Psoas muscle (tissue), 8 donors: ENCODE measurements at places on chromosomes 13 and 19.

DNA sequence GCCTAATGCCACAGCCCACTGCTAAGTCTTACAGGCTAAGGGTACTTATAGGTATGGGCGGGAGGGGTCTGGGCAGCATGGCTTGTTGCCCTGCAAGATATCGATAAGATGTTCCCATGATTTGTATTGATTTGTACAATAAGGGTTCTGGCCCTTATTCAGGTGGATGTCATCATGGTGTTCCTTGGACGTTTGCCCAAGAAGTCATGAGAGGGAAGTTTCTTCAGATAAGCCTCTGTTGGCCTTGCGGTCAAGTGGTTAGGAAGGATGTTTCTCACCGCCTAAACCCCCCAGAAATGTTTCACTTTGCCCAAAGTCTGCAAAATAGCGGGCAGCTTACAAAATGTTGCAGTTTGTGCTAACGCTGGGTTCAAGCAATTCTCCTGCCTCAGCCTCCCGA is 7.3 kb downstream of the PARP4 start:
- no peak for DNase-seq

- no peak for DNase-seq
Measured at GRCh38 chr13:24254146-24254841, 55.1 kb upstream of the C1QTNF9 start.

DNA sequence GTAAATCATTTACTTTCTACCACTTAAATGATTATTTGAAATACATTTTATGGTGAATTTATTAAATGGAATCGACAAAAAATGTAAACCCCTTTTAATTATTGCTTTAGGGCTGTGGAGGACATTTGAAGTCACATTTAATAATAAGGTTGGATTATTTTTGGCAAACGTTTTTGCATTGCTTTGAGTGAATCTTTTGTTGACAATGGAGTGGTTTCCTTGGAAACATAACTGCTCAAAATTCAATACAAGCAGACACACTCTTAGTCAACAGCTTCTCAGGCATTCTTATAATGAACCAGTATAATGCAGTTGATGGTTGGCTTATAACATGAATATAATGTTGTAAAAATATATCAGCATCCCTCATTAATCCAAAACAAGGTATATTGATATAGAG is 104.7 kb downstream of the DCLK1 start:
- DNase-seq = no peak

GRCh38 chr13:25943081-25943480 is 108.7 kb downstream of the SHISA2 start:
- no peak for DNase-seq

GRCh38 chr19:3084943-3085342 is 9.2 kb upstream of the GNA11 start:
- DNase-seq = no peak

- DNase-seq = no peak
Measured at GRCh38 chr19:44315883-44316282, 11.1 kb upstream of the ZNF235 start.

DNA sequence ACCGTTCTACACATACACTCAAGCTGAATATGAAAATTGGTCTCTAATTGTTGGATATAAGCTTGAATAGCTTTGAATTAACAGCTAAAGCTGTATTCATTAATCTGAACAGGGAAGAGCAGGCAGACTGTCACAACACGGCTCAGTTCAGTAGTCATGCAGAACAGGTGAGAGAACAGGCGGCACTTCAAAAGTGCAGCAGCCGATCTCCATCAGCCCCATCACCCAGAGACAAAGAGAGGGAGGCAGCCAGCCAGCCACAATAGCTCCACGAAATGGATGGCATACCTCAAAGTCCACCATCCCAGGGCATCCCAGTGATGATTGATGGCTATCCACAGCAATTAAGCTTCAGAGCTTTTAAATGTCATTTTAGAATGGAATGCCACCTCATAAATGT is 419.2 kb downstream of the OLFM4 start:
- no peak for DNase-seq

- DNase-seq = no peak
Measured at GRCh38 chr19:6531163-6531955, 533 bp downstream of the TNFSF9 start.

DNA sequence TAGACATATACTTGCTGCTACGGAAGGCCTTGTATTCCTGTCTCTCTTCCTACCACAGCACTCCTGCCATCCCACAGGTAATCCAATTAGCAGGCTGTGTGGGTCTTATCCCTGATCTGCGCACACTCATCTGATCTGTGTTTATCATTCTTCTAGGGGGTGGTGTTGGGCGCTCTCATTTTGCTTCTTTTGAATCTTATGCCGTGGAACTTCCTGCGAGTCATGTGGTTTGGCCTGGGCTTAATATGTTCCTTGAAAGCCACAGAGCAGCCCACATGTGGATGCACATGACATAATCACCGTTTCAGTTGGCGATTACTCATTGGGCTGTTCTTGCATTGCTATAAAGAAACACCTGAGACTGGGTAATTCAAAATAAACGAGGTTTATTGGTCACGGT is 7.5 kb downstream of the RASA3 start:
- peak; percentile 25 for DNase-seq

- DNase-seq = no peak
Measured at GRCh38 chr19:14985133-14985532, 5.5 kb upstream of the SLC1A6 start.
